ENCODE measurements at places on chromosomes 5 and 9.

GRCh38 chr5:1800472-1801221 lies 560 bp upstream of the NDUFS6 start:
- DNase-seq: peak; percentile 51

DNA sequence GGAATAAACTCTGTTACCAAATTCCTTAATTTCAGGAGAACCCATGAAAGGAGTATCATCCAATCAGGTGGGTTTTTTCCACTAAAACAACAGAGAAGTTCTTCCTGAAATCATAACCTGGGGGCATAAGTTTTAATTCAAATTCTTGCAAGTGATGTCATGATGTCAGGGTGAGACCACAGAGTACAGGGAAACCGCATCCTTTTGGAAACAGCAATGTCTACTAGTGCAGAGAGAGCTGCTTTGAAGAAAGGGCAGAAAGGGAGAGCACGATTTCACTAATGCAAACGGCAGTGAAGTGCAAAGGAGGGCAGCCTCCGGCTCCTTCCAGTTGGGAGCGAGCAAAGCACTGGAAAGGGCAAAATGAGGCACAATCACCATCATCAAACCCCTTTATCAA lies 20.6 kb upstream of the CMBL start:
- DNase-seq: no peak

GRCh38 chr9:121683652-121684051 lies 32.2 kb downstream of the DAB2IP start:
- DNase-seq: no peak

- peak; percentile 4 for DNase-seq
Observed at GRCh38 chr9:70578720-70579119, 164.3 kb upstream of the KLF9 start.

GRCh38 chr5:73256012-73256411 lies 83.0 kb downstream of the TMEM174 start:
- no peak for DNase-seq

DNA sequence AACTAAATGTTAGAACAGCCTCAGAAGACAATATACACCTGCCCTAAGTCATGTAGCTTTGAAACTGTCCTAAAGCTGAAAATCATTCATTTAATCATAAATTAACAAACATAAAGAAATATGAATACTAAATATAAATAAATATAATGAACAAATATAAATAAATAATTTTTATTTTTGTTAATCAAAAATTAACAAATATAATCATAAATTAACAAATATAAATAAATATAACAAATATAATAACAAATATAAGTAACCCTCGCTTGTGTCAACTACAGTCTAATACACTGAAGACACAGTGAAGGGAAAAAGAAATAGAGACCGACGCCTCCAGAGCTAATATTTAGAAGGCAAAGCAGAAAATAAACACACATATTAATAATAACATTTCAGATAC lies 527.3 kb downstream of the CYLC2 start:
- no peak for DNase-seq

GRCh38 chr5:16592255-16592654 lies 24.5 kb downstream of the RETREG1 start:
- DNase-seq: no peak

DNA sequence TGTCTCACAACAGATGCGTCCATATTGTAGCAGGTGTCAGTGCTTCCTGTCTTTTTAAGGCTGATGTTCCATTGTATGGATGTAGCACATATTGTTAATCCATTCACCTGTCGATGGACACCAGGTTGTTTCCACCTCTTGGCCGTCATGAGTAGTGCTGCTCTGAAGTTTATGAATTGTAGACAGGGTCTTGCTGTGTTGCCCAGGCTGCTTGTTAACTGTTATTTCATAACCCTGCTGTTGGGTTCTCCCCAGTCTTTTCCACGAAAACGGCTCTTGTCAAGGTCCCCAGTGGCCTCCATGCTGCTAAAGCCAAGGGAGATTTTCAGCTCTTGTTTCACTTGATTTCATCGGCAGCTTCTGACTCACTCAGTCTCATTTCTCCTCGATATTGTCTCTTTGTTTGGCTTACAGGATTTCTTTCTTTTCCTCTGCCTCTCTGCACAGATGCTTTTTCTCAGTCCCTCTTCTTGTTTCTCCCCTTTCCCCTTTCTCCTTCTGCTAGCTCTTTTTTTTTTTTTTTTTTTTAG lies 12.1 kb upstream of the PSD2 start:
- no peak for DNase-seq

DNA sequence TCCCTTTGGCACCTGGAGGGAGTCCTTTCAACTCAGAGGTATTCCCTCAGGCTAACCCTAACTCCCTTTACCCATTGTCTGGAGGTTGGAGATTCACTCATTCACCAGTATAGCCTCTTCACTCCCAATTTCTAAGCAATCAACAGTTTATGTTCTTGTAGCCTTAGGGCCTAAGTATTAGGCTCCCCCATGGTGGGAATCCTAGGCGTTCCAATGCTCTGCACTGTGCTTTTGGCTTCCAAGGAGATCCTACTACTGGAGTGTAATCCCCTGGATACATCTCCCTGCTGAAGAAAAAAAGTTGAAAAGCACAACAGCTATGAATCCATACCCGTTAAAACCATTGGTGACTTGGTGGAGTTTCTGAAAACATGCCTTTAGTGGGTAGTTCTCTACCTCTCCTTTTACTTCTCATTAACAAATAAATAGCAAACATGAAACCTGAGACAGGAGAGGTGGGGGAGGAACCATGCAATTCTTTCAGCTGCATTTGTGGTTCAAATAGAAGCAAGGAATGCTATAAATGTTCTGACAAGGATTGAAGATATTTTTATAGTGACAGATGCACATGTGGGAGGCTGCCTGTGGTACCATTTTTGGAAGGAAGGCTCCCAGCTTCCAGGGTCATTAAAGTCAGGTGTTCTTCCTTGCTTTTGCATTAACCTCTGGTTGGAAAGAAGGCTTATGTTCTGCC lies 397.1 kb downstream of the DMAC1 start:
- no peak for DNase-seq

DNA sequence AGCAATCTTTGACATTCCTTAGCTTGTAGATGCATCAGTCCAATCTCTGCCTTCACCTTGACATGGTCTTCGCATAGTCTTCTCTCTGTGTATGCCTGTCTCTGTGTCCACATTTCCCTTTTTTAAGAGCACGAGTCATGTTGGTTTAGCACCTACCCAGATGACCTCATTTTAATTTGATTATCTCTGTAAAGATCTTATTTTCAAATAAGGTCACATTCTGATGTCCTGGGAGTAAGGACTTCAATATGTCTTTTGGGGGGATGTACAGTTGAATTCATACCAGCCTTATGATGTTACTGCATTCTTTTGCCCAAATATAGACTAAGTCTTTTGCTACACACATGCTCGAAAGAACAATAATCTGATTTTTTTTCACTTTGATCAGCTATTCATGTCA lies 6.9 kb downstream of the KCTD16 start:
- DNase-seq: no peak

DNA sequence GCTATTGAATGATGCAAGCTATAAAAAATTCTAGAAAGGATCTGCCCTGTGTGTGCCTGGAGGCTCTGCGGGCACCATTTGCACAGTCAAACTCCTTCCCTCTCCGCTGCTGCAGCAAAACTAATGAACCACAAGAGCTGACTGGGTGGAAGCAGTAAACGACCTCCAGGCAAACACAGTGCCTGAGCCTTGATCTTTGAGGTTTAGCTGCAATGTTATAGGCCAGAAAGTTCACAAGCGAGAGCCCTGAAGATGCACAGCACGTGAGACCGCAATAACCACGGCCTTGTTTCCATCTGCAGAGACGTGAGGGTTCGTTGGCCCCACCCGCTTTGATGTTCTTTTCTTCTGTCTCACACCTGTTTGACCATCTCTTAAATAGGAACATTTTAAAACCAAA lies 69.2 kb upstream of the S1PR3 start:
- peak; percentile 25 for DNase-seq

GRCh38 chr5:121707178-121707577 lies 144.5 kb upstream of the FTMT start:
- DNase-seq: no peak

DNA sequence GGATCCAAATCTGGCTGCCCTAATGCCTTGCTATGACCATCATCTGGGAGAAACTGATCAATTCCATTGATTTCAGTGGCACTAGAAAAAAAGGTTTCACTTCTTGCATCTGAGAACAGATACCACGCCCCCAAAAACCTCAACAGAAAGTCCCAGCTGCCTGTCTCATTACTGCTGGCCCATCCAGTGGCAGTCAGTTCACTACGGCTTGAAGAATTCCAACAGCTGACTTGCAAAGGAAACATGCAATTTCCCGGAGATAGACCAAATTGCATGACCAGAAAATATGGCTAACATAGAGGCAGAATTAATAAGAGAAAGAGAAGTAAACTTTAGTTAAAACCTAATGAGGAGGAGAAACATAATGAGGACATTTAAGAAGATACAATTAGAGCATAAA lies 48.6 kb downstream of the UGCG start:
- DNase-seq: no peak

DNA sequence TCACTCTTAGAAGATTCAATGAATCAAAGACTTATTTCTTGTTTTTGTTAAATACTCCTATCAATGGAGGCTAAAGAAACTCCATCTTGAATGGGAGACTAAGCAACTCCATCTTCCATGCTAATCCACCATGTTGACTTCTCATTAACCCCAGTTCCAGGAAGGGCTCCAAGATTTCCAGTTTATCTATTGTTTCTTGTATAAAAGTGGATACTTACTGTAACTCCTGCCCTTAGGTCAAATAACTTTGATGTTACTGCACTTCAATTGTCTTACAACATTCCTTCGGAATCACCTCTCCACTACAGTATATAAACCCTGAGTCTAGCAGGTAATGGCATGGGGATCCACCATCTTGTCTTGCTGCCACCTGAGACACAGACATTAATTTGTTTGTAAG lies 63.0 kb downstream of the PUM3 start:
- no peak for DNase-seq

GRCh38 chr5:57211039-57211438 lies 37.2 kb downstream of the GPBP1 start:
- no peak for DNase-seq

DNA sequence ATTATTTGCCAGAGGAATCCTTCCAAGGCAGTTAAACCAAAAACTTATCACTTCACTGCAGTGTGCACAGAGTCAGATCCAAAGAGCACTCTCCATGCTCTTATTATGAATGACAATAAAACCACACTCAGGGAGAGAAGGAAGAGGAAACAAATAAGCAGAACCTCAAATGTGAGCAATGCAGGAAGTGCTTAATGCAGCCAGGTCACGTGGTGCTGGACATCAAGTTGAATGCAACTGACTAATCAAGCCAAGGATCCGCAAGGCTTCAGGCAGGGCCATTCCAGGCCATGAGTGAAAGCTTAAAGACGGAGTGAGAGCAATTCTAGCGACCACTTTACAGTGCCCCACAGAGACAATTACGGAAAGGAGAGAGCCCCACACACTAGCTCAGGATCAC lies 230.4 kb upstream of the PUM3 start:
- DNase-seq: no peak

GRCh38 chr5:172106511-172107356 lies 81.3 kb downstream of the STK10 start:
- DNase-seq: peak; percentile 64

DNA sequence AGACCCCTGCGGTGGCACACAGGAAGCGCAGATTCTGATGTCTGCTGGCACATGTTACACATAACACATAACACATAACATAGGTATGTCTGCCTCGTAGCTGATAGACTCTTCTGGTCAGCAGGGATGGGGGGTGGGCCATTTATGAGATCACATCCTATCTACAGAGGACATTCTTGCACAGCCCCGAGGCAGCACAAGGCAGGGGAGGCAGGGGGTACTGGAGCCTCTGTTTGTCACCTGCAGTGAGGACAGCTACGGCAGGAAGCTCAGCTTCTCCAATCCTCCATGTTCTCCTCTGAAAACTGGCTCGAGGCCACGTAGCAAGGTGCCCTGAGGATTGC lies 16.7 kb upstream of the MED10 start:
- no peak for DNase-seq

DNA sequence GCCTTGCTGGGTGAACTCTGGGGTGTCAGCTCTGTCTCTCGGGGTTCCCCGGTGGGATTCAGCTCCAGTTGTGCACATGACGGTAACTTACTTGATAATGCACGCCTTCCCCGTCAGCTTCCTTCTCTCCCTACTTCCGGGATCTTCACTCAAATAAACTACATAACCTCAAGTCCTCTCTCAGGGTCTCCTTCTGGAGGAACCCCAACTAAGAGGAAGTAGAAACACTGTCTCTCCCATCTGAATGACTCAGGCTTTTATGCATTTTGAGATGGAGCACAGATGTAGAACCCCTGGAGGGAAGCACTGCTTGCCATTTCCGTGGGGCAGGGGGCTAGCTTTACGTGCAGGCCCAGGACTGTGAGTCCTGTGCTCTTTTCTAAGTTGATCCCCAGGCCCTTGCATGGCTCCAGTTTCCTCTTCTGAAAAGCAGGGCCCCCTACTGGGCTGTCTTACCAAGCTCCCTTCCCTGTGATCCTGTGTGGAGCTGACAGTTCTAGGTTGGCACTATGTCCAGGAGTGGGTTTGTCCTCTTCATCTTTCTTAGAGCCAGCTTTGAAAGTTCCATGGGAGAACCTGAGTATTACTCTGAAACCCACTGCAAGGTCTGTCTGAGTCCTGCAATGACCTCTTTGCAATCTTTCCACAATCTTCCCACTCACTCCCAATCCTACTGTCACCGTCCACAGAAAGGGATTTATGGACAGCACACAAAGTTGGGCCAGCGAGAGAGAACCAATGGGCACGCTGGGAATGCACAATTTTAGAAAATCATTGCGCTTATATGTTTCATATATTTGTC lies 17.7 kb downstream of the S1PR3 start:
- DNase-seq: no peak

DNA sequence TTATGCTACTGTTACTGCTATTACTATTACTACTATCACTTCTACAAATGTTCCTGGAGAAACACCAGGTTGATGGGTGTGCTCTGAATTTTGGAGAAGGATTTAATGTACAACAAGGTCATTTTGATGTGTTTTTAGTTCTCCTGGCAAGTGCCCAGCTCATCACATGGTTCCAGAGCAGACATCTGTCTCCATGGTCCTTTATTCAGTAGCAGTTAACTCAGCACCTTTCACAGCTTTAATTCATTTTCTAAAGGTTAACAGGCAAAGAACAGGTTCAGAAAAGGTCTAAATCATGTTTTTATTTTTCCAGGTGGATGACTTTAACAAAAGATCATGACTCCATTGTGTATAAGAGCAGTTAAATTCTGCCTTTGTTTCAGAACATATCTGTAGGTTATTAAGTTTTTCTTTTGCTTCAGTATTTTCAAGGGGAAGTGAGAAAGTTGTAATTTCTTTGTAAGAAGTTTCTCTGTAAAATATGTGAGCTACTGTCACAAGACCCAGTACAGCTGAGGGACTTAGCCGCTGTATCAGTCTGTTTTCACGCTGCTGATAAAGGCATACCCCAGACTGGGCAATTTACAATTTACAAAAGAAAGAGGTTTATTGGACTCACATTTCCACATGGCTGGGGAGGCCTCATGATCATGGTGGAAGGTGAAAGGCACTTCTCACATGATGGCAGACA lies 41.9 kb downstream of the MTRR start:
- no peak for DNase-seq
